ENCODE measurements at places on chromosomes 7 and 10. TPM values are rescaled to one million over a fixed set of nuclear protein-coding genes. Genes with fewer than 3 reads are reported as not detected.

DNA sequence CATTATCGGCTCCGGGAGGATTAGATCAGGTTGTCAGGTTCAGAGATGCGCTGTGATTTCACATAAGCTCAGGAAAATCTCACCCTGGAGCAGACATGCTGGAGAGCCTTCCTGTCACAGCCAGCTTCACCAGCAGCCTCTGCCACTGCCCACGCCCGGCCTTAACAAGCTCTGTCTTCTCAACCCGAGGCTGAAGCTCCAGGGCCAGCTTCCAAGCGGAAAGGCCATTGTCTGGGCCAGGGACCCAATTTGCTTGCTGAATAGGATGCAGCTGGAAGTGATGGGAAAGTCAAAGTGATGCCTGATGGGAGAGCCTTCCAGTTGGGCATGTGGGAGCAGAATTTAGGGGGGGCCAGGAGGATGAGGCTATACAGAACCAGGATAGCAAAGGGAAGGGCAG lies 36.3 kb downstream of the C10orf105 start:
- no peak for DNase-seq

GRCh38 chr10:124381011-124381611 lies 37.6 kb downstream of the OAT start:
- no peak for DNase-seq

- peak; percentile 84 for DNase-seq
These were observed 649.1 kb downstream of the TNS3 start for GRCh38 chr7:46932676-46933424.

Gene HIF1AN
- total RNA-seq: 10.8 TPM

Gene ACTL6B
- total RNA-seq: not detected
